ENCODE measurements at places on chromosomes 6 and 20.

DNA sequence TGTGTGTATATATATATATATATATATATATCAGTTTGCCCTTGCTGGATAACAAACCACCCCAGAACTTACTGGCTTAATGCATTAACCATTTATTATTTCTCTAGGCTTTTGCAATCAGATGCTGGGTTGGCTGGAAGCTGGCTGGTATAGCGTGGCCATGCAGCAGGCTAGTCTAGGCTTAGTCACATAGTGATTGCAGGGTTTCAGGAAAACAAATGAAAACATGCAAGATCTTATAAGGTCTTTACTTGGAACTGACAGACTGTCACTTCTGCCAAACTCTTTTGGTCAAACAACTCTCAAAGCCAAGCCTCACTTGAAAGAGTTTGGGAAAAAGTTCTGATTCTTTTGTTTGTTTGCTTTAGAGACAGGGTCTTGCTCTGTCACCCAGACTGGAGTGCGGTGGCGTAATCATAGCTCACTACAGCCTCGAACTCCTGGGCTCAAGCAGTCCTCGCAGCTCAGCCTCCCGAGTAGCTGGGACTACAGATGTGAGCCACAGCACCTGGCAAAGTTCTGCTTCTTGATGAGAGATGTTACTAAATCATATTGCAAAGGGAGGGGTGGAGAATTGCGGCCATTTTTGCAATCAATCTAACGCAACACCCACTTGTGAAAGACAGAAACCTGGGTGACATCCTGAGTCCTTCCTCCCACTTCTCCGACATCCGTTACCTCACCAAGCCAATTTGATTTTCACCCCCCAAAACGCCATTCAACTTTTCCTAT is 74.6 kb upstream of the RNF24 start:
- no peak for DNase-seq

DNA sequence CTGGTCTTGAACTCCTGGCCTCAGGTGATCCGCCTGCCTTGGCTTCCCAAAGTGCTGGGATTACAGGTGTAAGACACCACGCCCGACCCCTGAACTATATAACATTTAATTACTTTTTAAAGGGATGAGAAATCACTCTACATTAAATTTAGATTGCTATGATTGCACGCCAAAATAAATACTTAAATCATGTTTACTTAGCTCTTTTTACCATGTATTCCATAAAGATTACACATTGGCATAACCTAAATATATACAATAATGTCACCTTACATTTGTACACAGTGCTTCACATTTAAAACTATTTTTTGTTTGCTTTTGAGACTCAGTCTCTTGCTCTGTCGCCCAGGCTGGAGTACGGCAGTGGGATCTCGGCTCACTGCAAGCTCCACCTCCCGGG is 86.4 kb downstream of the IRAK1BP1 start:
- DNase-seq: no peak

- no peak for DNase-seq
Measured at GRCh38 chr6:89563866-89564265, 74.7 kb downstream of the LYRM2 start.

DNA sequence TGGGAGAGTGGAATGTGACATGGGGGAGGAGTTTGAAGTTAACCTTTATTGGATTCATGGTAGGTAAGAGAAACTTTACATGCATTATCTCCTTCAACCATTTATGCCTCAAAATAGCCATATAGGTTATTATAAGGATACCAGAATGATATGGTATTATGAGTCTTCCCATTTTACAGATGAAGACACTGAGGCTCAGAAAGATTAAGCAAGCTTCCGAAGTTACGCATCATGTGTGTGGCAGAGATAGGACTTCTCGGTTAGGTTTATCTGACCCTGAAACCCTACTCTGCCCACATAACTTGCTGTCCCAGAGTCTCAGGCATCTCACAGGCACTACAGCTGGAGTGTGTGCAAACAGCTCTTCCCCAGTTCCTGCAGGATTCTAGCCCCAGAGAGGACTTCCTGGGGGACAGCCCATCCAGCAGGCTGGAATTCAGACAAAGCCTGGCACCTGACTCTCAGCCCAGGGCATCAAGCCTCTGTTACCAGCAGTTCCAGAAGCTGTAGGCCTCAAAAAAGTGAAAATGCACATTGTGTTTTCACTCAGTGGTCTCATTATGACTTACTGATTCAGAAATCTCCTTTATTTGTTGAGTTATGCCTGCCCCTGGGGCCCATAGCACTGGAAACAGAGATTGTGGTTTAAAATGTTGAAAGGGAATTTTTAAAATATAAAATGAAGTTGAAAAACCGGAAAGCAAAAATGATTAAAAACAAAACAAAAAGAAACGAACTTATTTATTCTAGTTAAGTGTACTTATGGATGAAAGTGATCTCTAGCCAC is 512.8 kb upstream of the CHD6 start:
- no peak for DNase-seq

- no peak for DNase-seq
Measured at GRCh38 chr20:14067603-14068002, 72.3 kb downstream of the MACROD2 start.

DNA sequence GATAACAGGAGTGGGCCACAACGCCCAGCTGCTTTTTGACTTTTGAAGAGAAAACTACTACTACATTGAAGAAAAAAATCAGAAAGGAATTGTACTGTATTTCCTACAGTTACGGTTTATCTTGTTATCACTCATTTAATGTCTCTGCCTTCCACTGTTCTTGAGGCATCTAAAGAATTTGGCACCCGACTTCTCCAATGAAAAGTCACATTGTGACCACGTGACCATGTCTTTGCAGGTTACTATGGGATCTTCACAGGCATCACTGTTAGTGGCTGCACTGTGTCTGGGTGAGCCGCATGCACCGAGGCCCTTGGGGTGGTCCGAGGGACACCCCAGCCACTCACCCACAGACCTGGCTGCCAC is 26.8 kb downstream of the RRBP1 start:
- no peak for DNase-seq

DNA sequence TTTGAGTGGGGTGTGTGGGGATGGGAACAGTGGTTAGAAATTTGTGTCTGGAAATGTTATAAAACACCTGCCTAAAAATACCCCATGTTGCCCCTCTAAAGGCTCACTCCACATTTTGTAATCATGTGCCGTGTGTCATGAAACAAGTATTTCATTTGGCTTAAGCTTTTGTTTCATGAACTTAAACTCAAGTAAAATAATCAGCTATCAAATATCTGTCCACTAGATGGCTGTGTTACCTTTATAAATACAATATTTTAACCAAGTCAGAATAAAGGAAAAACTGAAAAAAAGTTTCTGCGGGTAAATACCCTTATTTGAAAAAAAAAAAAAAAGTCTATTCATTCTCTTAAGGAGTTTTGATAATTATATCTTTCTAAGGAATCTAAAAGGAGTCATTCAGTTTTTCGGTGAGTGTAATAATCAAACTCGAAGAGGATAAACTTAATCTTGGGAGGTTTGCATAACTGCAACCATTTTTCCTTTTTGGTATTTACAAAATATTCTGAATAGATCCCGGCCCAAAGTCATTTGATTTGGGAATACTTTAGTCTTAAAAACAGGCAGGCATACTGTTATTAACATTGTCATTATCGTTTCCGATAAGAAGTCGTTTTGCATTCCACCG is 29.9 kb upstream of the MTRF1L start:
- no peak for DNase-seq

- DNase-seq: no peak
Measured at GRCh38 chr20:63696306-63696627, 185 bp upstream of the TNFRSF6B start.

DNA sequence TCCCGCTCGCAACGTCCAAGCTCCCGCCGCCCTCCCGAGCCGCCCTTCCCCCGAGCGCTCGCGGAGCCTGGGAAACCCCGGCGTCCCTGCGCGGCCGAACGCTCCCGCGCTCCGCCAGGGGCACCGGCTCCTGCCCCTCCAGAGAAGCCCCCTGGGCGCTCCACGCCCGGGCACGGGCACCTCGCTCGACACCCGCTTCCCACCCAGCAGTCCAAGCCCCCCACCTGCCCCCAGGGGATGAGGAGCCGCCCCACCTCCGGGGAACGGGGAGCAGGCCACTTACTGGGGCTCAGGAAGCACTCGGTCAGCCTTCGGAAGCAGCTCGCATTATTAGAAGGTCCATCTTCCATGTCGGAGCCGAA is 1.4 kb downstream of the PDE10A start:
- DNase-seq: no peak

- no peak for DNase-seq
Measured at GRCh38 chr6:23559587-23560343, 566.2 kb upstream of the NRSN1 start.

DNA sequence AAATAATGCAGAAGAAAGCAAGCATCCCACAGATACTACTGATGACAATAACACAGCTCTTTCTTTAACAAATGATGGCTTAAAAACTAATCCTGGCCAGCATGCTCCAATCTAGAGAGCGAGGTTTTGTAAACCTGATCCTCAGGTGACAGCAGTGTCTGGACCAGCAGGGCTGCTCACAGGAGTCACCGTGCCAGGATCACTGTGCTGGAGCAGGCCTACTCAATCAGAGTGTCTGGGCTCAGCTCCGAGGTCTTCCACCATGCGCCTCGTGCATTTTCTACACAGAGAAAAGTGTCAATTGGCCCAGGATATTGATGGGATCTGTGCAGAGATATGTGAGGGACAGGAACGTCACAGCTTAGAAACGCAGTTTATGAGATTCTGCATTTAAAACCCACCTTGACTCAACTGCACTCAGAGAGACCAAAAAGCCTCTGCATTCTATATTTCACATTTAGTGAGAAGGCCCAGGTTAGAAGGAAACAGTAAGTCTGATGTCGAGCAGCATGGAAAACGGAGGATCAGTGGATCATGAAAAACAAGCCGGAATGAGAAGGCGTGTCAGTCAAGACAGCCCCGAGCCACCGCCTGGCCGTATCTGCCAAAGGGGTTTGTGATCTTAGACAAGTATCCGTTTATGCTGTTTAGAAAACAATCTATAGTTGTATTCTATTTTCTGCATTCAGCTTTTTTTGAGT is 7.8 kb downstream of the RAMACL start:
- no peak for DNase-seq

All from NCI-H1417 treated with DMSO at 0.1 percent for 48 hours (cell line).